T-helper 1 cell (primary cell): ENCODE measurements at places on chromosomes 2 and 18.

- DNase-seq: no peak
These were observed 100.1 kb upstream of the ST3GAL5 start for GRCh38 chr2:85988914-85989270.

DNA sequence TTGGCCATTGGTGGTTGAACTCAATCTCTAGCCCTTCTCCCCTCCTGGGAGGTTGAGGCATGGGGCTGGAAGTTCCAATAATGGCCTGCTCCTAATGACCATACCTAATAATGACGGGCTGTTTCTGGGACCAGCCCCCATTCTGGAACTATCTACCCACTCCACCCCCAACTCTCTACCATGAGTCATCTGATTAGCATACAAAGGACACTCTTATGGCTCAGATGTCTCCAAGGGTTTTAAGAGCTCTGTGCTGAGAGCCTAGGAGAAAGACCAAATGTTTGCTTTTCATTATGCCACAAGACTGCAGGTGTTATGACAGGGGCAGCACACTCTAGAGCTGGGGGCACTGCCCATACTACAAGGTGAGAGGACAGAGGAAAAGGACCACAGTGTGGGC lies 137.0 kb upstream of the NCKAP5 start:
- DNase-seq: no peak

DNA sequence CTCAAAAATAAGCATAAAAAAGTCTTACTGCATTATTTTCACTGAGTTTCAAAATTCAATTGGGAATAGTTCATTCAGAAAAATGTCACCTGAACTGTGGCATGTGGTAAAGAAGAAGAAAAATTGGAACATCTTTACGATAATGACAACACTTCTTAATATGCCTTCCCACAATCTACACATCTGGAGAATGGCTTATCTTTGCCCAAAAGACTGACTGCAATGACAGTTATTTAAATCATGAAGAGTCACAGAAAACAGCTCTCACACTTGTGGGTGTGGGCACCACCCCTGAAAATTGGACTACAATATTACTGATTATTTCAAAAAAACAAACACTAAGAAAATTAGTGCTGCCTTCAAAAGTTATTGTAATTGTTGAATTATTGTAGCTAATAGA lies 152.3 kb downstream of the USP34 start:
- DNase-seq: no peak

- no peak for DNase-seq
These were observed 93.4 kb downstream of the SLC25A12 start for GRCh38 chr2:171800639-171801038.

DNA sequence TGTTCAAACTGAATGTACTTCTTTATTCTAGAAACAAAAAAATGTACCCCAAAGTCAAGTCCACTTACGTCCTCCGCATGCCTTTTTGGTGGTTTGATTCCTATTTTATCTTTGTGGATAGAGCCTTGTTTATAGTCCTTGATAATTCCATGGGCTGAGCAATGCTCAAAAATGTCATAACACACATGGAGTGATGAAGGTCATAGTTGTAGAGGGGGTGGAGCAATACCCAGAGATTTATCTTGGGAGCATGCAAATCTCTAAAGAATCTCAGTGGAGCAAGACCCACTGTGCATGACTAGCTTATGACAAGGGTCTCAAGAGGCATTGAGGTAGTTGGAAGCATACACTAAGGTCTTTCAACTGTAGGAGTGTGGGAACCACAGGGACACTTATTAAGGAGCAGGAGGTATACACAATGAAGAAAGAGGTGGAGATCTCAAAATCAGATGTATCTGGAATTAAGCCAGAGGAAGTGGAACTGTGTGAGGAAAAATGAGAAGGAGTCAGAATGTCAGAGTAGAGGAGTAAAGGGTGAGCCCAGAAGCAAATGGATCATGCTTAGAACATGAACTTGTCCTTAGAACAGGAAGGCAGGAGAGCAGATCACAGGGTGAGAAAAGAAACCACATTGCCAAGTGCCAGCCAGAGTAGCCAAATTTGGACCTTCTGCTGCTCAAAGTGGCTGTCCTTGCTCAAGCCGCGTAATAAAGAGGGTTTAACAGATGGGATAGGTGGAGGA lies 68.1 kb upstream of the STK39 start:
- no peak for DNase-seq

DNA sequence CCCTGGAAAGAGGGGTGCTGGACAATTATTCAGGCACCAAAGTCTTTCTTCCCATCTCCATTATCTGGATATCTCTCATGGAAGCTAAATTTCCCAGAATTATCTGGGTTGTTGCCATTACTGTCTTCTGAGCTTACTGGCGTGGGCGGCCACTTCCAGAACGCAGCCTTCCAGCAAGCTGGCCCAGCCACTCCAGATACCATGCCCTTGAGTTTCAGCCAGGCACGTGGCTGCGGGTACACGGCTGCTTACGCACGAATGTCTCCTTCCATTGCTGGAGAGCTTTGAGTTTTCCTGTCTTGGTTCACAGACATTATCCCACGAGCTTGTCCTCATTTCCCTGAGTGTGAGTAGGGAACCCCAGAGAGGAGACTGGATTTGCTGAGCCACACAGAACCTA lies 32.7 kb downstream of the CELF4 start:
- no peak for DNase-seq

DNA sequence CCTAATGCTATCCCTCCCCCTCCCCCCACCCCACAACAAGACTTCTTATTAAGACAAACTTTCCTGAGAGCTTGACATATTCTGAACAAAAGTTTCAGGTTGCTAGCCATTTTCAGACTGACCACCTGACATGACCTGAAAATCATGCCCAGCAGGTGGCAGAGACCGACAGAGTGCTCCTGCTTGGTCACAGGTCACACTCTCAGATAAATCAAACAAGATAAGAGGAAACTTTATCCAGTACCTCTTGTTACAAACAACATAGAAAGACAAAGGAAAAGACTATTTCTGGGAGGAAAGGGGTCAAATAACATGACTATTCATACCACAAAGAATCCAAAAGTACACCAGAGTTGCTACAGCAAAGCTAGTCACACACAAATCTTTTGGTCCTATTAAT lies 107.4 kb downstream of the TMEM200C start:
- no peak for DNase-seq

DNA sequence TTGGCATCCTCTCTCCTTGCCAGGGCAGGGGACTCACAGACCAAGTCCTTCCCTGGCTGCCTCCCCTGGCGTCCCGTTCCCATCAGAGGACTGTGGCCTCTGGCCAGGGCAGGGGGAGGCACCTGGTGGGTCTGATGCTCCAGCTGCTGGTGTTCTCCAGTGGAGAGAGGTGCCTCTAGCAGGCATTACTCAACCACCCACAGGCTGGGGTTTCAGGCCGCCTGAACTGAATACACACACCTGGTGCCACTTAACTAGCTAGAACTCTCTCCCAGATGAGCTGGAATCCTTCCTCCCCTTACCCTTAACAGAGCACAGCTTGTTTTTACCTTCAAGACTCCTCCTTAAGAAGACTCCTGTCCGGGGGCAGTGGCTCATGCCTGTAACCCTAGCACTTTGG lies 37.7 kb upstream of the CNGA3 start:
- DNase-seq: no peak

DNA sequence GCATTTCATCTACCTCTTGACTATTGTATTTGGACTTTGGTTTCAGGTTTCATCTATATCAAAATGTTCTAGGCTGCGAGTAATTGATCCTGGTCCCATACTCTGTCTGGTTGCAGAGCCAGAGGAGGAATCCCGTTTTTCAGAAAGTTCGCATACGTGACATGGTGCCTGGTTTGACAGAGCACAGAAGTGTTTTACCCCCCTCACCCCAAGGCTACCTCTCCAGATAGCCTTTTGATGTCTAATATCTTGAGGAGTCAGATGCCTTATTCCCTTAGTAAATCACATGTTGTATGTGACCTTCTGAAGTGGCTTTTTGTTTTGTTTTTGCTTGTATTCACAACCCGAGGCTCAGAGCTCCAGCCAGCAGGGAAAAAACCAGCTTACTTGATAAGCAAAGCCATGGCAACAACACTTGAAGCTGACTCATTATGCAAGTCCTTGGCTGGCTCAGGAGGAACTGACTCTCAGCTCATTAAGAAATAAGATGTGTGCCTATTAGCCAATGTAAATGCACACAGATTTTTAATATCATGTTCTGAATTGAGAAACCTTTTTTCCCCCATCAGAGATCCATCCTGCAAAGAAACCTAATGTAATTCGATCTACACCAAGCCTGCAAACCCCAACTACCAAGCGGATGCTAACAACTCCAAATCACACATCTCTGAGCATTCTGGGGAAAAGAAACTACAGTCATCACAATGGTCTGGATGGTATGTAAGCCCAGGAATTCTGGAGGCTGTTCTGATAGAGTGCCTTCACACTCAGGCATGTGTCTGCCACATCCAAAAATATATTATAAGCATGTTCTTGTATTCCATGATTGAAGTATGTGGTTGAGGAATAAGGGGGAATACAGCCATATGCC lies 41.4 kb downstream of the OXER1 start:
- no peak for DNase-seq

- no peak for DNase-seq
These were observed 64.8 kb upstream of the CYP26B1 start for GRCh38 chr2:72212486-72212855.
